A172 (cell line): ENCODE measurements at places on chromosomes 3 and 15. TPM values are rescaled to one million over a fixed set of nuclear protein-coding genes. Genes with fewer than 3 reads are reported as not detected.

GRCh38 chr15:92728266-92728665 is 72.7 kb upstream of the FAM174B start:
- no peak for DNase-seq

DNA sequence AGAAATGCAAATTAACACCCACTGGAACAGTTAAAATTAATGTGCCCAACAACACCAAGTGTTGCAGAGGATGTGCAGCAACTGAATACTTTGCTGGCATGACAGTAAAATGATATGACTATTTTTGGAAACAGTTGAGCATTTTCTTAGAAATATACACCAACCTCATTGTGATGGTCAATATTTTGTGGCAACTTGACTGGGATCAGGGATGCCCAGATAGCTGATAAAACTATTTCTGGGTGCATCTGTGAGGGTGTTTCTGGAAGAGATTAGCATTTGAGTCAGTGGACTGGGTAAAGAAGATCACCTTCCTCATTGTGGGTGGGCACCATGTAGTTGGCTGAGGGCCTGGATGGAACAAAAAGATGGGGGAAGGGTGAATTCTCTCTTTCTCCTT is 57.9 kb downstream of the RPLP1 start:
- no peak for DNase-seq

GRCh38 chr3:132841621-132842020 is 119.4 kb upstream of the NPHP3 start:
- DNase-seq, result no peak

DNA sequence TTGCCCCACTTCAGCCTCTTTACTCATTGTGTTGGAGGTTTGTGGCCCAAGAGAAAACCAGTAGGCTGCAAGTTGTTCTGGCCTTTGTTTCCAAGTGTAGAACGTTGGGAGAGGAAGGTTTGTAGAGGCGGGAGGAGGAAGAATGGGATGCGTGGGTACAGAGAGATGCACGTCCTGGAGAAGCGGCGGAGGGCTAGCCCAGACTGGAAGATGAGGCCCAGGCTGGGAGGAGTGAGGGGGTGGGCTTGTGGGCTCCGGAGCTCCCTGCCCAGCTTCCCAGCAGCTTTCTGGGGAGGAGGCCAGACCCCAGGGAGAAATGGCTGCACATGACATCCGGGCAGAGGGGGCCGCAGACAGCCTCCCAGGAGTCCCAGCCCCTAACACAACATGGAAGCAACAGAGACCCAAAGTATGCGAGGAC is 5.3 kb downstream of the PLA2G4F start:
- no peak for DNase-seq

DNA sequence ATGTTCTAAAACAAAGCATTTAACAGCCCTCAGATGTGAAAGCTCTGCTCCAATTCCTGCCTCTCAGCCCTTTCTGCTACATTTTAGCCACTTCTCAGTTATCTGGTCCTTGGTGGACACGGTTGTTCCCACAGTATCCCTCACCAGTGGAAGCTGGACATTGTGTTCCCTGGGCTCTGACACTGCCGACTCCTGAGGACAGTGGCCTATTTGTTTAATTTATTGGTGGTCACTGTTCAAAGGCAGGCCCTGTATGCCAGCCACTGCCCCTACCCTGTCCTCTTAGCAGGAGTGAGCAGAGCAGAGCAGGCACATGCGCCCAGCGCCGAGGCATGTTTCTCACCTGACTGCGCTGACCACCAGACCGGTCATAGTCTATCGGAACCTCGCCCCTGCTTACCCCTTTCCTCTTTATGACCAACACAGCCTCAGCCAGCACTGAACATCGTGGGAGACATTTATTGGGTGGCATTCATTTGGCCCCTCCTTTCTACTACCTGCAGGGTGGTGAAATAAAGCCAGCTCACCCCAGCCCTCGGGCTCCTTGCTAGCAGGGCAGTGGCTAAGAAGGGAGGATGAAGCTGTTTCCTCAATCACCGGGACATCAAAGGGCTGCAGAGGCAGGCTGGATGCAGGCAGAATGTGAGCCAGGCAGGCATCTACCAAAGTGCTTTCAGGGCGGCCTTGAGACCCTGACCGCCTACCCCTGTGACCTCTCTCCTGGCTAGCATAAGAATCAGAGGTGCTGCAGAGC is 54.3 kb upstream of the HACD2 start:
- no peak for DNase-seq

DNA sequence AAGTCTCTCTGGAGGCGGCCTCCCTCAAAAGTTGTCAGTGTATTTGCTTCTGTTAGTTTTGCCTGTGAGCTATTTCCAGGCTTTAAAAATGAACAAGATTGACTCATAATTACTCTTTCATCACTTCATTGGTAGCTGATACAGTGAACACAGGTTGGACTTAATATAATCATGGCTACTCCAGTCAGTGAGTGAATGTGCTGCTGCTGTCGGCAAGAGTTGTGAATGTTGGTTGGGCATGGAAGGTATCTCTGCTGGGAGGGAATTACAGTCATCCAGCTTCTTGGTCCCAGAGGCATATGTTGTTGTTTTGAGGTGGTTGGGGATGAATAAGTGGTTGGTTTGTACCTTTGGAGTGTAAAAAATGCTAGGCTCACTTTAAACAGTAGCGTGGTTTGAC is 11.5 kb downstream of the TCF12 start:
- DNase-seq, result no peak

DNA sequence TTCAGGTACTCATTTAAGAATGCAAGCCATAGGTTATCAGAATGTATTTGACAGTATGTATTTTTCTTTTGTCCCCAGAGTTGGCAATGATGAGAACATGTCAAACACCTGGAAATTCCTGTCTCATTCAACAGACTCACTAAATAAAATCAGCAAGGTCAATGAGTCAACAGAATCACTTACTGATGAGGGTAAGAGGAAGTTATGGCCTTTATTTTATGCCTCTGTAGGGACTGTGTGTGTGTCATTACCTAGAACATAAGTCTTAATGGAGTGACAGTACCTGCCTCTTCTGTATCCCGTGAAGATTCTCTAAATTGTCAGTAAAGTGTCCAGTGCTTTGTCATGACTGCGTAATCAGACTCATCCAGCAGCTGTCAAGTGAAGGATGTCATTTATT is 77.5 kb downstream of the KLHL25 start:
- DNase-seq, result no peak

GRCh38 chr3:165827883-165828282 is 9.3 kb downstream of the BCHE start:
- no peak for DNase-seq

DNA sequence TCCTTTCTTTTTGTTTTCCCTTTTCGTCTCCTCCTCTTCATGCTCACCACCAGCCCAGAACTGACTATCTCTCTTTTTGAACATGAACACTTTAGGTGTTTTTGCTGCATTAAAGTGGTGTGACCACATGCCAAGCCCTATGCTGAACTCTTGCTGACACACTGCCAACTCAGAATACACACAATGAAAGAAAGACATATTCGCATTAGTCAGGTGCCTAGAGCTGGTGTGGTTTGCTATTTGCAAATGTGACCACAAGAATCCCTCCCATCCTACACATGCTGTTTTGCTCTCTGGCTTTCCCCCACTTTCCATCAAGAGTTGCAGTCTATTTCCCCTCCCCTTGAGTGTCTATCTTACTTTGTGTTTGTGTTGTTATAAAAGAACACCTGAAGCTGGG is 967.8 kb upstream of the CFAP20DC start:
- peak; percentile 62 for DNase-seq

DNA sequence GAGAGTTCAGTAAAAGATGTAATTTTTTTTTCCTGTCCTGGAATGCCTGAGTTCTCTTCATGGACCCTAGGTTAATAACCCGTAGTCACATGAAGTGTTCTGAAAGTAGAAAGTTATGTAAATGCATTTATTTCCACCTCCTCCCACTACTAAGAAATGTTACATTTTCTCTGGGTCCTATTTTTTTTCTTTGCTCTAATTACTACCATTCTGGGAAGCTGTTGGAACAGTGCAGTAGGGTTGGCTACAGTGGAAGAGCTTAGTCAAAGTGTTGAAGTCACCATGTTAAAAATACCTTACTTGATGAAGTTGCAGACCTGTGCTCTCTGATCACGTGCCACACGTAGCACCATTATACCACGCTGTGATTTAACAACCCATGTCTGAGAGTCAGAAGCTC is 153.8 kb upstream of the TSC22D2 start:
- DNase-seq, result no peak

DNA sequence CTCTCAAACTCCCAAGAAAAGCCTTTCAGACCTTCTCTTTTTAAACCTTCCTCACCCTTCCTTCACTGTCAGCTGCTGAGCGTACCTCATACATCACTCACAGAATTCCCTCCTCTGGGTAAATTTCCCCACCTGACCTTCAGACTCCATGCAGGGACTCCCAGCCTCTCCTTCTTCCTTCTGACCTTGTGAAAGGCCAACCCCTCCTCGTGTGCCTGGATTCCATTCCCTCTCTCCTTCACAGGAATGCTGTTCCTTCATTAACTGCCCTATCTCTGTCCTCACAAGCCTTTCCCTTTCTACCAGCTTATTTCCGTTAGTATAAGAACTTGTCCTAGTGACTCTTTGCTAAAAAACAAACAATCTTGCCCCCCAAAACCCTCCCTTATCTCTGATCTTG is 69.7 kb upstream of the MME start:
- DNase-seq, result no peak

DNA sequence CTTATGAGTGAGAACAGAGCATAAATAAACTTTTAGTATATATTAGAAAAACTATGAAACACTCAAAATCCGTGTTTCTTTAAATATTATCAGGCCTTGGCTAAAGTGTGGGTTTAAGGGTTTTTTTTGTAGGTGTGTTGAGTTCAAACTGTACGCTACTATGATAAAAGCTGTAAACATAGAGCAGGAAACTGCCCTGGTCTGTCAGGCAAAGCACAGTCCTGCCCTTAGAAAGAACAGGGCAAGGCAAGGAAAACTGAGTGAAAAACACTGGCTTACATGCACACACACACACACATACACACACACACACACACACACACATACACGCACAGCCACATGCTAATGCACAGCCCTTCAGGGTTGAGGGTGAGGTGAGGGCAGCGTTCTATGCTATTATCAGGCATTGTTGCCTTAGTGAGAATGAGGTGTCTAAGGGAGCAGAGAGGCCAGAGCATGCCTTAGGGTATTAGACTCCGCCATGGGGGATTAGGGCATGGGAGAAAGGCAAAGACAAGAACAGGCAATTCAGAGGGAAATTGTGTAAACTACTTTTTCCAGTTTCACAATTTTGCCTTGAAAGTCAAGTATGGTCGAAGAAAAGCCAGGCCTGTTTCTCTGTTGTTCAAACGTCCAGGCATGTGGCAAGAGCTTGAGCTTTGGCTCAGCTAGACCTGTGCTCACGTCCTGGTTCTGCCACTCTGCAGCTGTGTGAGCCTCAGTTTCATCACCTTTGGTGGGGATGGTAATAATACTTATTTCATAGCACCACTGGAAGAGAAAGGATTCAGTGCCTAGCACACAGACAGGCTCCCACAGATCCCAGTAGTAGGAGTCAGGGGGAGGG is 36.3 kb upstream of the TPM1 start:
- DNase-seq, result no peak

DNA sequence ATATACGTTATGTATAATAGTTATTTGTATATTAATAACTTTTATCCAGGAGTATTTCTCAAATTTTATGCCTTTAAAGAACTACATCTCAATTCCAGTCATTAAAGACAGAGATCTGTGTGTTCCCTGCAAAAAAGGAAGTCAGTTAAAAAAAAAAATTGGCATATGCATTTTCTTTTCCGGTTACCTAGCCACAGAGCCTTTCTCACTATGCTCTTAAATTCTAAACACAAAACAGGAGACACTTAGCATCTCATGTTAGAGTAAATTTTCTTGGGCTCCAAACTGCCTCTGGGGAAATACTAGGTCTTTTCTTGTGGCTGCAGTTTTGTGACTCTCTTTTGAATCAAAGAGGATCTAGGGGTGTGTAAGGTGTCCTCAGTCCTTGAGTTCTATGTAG is 105.9 kb downstream of the KCNH8 start:
- DNase-seq, result no peak

GRCh38 chr3:50436114-50436674 is 67.2 kb downstream of the CACNA2D2 start:
- DNase-seq, result peak; percentile 33

- DNase-seq, result no peak
These were observed 5.4 kb upstream of the IREB2 start for GRCh38 chr15:78432664-78433063.

- DNase-seq, result no peak
These were observed 134.0 kb downstream of the GOLGA6L6 start for GRCh38 chr15:20407553-20407952.

DNA sequence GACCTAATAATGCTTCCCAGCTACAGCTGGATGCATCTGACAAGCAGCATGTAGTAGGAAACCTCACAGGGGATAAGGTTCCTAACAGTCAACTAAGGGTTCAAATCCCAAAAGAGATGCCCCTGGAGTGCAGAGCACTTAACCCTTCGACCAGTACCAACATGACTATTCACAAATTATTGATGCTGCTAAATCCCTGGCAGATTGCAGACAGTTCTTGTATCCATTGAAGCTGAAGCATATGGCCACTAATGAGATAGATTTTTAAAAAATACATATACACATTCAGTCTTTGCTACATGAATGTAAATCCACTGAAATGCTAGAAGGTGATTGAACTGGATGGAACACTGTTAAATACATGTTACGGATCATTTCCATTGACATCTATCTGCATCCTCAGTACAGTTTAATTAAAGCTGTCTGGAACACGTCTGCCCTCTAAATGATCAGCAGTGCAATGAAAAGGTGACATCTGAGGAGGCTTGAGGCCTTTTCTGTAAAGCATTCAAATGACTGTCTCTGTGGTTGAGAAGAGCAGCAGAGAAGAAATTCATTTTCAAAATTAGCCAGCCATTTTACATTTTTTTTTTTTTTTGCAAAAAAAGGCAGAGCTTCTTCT is 19.5 kb upstream of the NANOGP8 start:
- DNase-seq, result no peak

GRCh38 chr3:42936157-42936981 is 30.4 kb downstream of the ZNF662 start:
- DNase-seq, result no peak

GRCh38 chr3:107224026-107224596 is 153.1 kb upstream of the CCDC54 start:
- DNase-seq, result no peak

GRCh38 chr3:119738741-119739140 is 35.9 kb downstream of the CFAP91 start:
- no peak for DNase-seq

GRCh38 chr3:8559351-8559750 is 57.7 kb downstream of the LMCD1 start:
- no peak for DNase-seq

Gene MCCC1
- total RNA-seq, result 22.0 and 24.1 TPM in 2 replicates

Gene DUOXA1
- not detected in 2 replicates for total RNA-seq

Gene NEK10
- total RNA-seq, result 8.4 and 11.5 TPM in 2 replicates

Gene PLA2G4D
- total RNA-seq, result not detected in 2 replicates

Gene CCK
- total RNA-seq, result not detected in 2 replicates

Gene ZNF385D
- not detected in 2 replicates for total RNA-seq

Gene DCP1A
- total RNA-seq, result 13.8 and 14.4 TPM in 2 replicates

Gene THUMPD3
- total RNA-seq, result 80.3 and 116 TPM in 2 replicates

Gene GPR156
- 1.1 and 1.6 TPM in 2 replicates for total RNA-seq

Gene ADCY5
- 0.84 and 0.90 TPM in 2 replicates for total RNA-seq

Gene RASGRF1
- total RNA-seq, result 1.2 and 2.1 TPM in 2 replicates

Gene IL5RA
- total RNA-seq, result not detected in 2 replicates

Gene ADAMTS7
- 6.0 and 12.2 TPM in 2 replicates for total RNA-seq

Gene UQCC5
- total RNA-seq, result 17.1 and 47.0 TPM in 2 replicates

Gene LTF
- not detected in 2 replicates for total RNA-seq

Gene DHX36
- total RNA-seq, result 25.0 and 39.7 TPM in 2 replicates

Gene FOXB1
- total RNA-seq, result not detected in 2 replicates

Gene TTC23
- 13.5 and 15.0 TPM in 2 replicates for total RNA-seq
